ENCODE measurements at places on chromosomes 6 and 20.

GRCh38 chr6:100353276-100354015 lies 111.3 kb downstream of the SIM1 start:
- DNase-seq: no peak

- DNase-seq: no peak
Measured at GRCh38 chr6:12363651-12364381, 73.7 kb downstream of the EDN1 start.

GRCh38 chr6:52505726-52506409 lies 71.0 kb downstream of the TRAM2 start:
- DNase-seq: no peak

- peak; percentile 44 for DNase-seq
Measured at GRCh38 chr6:27836783-27837624, 75.2 kb downstream of the OR2B2 start.

DNA sequence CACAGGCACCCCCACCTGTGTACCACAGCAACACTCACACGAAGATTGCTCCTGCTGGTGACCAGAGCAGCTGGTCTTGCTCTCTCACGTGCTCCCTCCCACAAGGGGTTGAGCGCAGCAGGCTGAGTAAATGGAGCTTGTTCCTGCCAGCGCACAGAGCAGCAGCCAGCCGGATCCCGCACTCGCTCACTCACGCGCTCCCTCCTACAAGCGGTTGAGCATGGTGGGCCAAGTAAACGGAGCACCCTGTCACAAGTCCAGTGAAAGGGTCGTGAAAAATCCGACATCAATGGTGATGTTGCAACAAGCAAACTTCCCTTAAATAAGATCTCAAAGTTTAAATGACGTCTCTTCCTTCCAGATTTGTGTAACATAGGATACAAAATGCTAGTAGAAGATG lies 313.7 kb downstream of the FOXC1 start:
- DNase-seq: no peak

DNA sequence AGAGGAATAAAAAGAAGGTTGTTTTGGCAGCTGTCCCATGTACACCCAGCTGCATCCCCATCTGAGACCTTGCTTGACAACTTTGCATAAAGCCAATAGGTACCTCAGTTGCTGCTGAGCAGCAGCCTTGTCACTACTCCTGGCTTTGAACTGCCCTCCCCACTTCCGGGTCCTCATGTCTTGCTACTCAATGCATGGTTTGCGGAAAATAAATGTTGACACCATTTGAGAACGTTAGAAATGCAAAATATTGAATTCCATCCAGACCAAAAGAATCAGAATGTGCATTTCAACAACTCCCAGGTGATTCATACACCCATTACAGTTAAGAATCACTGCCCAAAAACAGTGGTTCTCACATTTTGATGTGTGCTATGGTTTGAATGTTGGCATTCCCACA lies 32.9 kb downstream of the GPX5 start:
- no peak for DNase-seq

DNA sequence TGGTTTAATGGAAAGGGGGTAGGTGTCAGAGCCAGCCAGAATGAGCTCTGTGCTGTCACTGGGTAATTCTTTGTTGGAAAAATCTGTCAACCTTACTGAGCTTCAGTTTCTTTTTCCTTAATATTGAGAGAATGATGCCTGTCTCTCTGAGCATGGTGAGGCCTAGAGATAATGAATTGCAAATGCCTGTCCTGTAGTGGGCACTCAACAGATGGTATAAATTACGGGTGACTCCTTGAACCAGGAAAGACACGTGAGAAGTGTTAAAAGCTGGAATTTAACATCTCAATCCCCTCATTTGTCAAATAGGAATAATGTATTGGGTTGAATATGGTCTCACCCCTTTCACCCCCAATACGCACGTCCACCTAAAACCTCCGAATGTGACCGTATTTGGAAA lies 74.9 kb downstream of the ADTRP start:
- DNase-seq: no peak

- DNase-seq: no peak
Measured at GRCh38 chr6:10402648-10403311, 12.1 kb downstream of the TFAP2A start.

- no peak for DNase-seq
Measured at GRCh38 chr6:39669207-39669972, 55.8 kb downstream of the KIF6 start.

DNA sequence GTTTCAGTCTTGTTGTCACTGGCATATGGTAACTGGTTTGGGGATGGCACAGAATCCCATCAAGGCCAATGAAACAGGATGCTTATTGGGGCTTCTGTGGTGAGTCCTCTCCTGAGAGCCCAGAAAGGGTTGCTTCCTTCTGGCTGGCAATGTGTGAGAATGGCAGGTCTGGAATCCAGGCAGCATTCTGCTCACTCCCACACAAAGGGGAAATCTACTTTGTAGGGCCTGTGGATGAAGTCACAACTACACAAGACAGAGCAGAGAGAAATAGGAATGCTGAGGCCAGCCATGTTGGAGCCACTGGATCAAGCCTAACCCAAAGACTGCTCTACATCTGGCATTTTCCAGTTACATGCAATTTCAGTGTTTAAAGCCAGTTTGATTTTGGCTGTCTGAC lies 15.7 kb downstream of the PLAGL2 start:
- DNase-seq: no peak

- no peak for DNase-seq
Measured at GRCh38 chr6:163383912-163384311, 30.6 kb upstream of the QKI start.

GRCh38 chr20:54680872-54681619 lies 205.7 kb downstream of the DOK5 start:
- no peak for DNase-seq

- no peak for DNase-seq
Measured at GRCh38 chr20:9344083-9344920, 170.1 kb upstream of the LAMP5 start.

DNA sequence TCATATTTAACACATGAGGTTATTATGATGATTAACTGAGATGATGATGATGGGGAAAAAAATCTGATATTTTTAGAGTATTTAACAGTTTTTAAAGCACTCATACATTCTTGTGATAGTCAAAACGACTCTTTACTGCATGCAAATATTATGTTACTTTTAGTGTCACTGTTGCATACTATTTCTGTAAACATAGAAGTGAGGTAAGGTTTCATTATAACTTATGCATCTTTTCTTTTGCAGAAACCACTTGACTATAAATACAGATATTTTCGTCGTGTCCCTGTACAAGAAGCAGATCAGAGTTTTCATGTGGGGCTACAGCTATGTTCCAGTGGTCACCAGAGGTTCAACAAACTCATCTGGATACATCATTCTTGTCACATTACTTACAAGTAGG lies 30.1 kb downstream of the FBXO9 start:
- no peak for DNase-seq

DNA sequence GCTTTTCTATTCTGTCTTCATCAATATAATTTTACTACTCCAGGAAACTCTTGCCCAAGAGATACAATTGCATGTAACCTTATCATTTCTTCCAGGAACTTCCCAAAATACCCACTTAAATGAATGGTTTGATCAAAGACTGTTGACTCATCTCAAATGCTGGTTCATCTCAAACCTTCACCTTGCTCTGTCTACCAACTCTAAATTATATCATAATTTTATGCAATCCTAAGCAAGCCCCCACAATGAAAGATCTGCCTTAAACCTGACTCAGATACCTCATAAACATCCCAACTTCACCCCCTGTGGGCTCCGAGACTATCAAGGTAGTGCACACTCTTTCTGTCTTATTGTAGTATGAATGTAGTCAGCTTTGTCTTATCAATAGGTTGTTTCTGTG lies 65.5 kb upstream of the GCM1 start:
- DNase-seq: no peak

DNA sequence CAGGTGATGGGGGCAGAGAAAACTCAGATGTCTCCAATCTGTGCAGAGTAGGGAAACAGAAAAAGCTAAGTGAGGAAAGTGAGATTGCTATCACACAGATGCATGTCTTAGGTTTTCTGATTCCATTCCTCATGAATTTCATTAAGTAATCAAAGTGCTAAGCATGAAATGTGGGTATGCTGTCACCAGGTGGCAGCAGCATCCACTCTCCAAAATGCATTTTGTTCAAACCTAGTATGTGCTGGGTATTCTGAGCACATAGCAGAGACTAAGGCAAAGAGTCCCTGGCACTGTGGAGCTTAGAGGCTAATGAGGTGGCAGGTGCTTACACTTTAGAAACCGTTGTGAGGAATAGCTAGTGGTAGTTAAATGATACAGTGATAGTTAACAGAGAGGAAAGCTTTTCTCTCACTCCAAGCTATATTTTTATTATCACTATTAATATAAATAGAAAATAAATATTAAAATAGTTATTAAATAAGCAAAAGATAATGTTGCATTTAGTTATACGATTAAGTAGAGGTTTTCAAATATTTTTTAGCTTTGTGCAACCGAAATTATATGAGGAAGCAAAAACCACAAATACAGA lies 179.5 kb downstream of the CDH26 start:
- DNase-seq: peak; percentile 13

- DNase-seq: no peak
Measured at GRCh38 chr6:25397406-25397805, 118.2 kb downstream of the CARMIL1 start.

DNA sequence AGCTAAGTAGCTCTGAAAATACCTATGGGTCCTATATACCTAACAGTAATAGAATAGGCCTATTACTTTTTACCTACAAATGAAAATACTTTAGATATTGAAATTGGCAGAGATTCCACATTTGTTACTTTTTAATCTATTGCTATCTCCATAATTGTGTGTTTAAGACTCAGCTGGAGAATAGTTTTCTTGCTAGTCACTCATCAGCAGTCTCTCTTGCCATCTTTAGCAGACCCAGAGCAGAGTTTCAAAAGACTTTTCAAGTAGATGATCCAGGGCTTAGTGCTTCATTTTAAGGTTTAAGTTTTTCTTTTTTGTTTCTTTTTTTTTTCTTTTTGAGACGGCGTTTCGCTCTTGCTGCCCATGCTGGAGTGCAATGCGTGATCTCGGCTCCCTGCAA lies 12.9 kb downstream of the ANKS1A start:
- DNase-seq: no peak

DNA sequence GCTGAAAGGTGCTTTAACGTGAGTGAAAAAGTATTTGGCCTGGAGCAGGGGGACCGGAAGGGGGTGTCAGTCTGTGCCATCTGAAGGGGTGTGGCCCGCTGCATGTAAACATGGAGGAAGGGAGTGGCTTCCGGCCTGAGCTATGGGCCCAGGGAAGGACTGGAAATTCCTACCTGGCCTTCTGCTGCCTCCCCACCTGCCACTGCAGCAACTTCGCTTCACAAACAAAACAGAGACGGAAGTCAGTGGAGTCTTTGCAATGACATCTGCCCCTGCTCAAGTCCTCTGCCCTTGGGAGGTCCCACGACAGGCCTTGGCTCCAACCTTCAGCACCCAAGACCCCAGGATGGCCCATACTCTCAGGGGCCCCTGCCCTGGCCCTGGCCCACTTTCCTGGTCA lies 28.1 kb upstream of the FOXP4 start:
- no peak for DNase-seq

GRCh38 chr6:39075807-39076622 lies 27.4 kb downstream of the GLP1R start:
- no peak for DNase-seq

DNA sequence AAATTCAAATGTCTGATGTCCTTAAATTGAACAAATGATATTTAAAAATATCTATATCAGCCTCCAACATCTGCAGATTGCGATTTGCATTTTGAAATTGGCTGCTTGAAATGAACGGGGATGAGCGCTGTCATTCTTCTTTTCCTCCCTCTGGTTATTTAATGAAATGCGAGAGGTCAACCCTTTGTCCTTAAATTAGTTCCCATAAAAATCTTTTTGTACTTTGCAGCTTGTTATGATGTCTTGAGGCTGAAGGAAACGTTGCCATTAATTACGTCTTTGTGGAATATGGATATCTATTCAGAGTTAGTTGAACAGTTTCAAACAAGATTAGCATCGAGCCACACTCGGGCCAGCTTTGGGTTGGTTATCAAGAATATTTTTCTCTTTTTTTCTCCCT lies 140.0 kb downstream of the LINC00237 start:
- DNase-seq: no peak

- DNase-seq: no peak
Measured at GRCh38 chr6:97222903-97223302, 60.1 kb downstream of the MMS22L start.

- no peak for DNase-seq
Measured at GRCh38 chr6:47083586-47084047, 41.5 kb upstream of the ADGRF1 start.

DNA sequence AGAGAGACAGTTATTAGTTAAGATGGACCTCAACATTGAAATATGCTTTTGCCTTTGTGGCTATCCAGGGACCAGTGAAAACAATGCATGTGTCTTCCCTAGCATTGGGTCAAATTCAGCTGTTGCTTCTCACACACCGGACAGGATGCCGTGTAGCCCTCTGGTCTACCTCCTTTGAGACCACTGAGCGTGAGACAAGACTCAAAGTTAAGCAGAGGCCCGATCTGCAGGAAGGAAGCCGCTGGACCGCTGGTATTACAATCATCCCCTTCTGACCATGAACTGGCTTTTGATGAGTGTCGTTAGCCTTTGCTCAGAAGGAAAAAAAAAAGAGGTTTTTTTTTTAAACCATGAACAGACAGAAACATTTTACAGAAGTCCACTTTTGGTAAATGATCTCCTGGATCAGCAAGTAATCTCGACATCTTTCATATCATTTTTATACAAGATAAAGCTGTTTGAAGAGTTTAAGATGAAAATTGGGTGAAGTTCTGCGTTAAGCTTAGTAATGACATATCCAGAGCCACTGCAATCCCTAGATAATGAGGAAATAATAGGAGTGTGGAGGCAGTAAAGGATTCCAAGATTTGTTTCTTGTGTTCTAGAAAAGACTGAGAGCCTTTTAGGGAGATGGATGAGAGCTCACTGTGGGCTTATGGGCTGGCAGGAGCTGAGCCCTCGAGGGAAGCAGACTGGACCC lies 622.8 kb downstream of the QKI start:
- DNase-seq: no peak

GRCh38 chr6:134816780-134817179 lies 133.1 kb downstream of the ALDH8A1 start:
- DNase-seq: no peak

- DNase-seq: no peak
Measured at GRCh38 chr20:63694584-63695423, 1.6 kb upstream of the TNFRSF6B start.

DNA sequence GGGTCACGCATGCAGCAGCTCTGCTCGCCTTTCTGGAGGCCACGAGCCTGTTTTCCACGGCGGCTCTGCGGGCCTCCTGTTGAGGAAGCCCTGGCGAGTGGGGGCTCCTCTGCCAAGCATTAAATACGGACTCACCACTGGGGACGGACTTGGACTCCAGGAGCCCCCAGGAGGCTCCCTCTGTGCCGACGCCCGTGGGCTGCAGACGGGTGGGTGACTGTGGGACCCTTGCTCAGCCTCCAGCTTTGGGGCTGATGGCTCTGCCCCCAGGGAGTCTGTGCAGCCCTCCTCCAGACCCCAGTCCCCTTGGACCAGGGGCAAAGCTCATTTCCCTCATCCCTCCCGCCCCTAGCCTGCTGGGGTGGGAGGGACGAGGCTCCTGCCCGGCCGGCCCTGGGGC lies 236.2 kb downstream of the TAF4 start:
- no peak for DNase-seq

GRCh38 chr6:39791850-39792539 lies at the start of gene DAAM2:
TSS of gene DAAM2 (plus strand) at chr6:39792376. CDS start at chr6:39856303, 63,927 bp downstream.
- no peak for DNase-seq
